T-helper 2 cell (primary cell): ENCODE measurements at places on chromosomes 7 and 10.

- no peak for DNase-seq
These were observed 17.0 kb downstream of the CNPY1 start for GRCh38 chr7:155529346-155529745.

GRCh38 chr7:108503112-108504026 lies 22.6 kb downstream of the PNPLA8 start:
- DNase-seq = no peak

DNA sequence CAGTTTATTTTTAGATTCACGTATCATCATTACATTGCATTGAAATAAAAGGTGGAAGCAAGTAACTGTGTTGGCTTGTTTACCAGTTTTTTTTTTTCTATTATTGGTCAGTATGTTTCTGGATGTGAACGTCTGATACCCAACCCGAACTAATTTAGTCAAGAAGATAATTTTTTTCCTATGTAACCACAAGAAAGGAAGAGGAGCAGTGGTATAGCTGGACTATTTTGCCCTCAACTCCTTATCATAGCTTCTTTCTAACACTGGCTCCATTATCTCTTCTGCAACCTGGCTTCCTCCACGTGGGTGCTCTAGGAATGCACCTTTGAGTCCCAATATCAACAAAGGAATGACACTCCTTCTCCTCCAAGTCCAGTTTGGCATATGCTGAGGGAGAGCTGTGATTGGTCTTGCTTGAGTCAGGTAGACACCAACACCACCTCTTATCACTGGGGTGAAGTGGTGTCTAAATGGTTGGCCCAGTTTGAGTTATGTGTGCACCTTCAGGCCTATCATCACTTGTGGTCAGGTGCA lies 29.4 kb downstream of the OR9A2 start:
- DNase-seq = no peak

- DNase-seq = no peak
These were observed 34.9 kb upstream of the PTF1A start for GRCh38 chr10:23157239-23157681.

- no peak for DNase-seq
These were observed 152.1 kb upstream of the LYZL2 start for GRCh38 chr10:30781670-30782121.

GRCh38 chr7:99036546-99037111 lies 107.3 kb downstream of the SMURF1 start:
- DNase-seq = no peak

GRCh38 chr7:92498557-92498956 lies 20.8 kb upstream of the ERVW-1 start:
- DNase-seq = no peak

DNA sequence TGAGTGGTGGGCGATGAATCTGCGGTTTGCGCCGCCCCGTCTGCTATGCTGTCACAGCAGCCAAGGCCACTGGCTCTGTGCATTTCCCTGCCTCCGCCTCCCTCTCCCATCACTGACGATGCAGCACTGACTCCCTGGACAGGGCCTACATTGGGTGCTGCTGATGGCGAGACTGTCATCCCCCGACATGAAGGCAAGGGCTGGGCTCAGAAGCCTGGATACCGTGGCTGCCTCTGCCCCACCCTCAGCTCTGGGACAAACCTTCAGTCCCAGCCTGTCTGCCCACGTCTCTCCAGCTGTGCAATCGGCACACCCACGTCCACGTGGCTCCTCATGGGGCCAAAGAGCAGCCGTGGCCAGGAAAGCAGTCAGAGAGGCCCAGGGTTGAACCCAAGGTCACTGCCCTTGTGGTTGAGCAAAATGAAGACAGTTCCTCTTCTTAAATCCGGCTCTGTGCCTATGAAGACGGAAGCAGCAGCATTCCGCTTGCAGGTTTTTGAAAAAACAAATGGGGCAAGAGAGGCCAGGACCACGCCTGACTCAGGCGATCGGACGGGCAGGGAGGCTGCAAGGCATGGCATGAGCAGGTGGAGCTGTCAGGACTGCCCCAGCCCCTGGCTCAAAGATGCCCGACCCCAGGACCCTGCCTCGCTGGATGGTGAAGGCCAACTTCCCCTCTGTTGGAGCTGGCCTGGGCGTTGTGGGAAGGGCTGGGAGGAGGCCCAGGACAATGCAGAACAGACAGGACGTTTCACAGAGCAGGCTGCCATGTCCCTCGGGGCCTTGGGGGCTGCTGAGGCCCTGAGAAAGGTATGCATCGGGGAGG lies 517.5 kb downstream of the DNAJB6 start:
- DNase-seq = no peak
